ENCODE measurements at places on chromosomes 1 and 21.

GRCh38 chr1:152036267-152037216, at the start of gene S100A11:
S100A11 (minus strand) TSS chr1:152037004; CDS start chr1:152036915, 89 bp downstream.
- DNase-seq = no peak

DNA sequence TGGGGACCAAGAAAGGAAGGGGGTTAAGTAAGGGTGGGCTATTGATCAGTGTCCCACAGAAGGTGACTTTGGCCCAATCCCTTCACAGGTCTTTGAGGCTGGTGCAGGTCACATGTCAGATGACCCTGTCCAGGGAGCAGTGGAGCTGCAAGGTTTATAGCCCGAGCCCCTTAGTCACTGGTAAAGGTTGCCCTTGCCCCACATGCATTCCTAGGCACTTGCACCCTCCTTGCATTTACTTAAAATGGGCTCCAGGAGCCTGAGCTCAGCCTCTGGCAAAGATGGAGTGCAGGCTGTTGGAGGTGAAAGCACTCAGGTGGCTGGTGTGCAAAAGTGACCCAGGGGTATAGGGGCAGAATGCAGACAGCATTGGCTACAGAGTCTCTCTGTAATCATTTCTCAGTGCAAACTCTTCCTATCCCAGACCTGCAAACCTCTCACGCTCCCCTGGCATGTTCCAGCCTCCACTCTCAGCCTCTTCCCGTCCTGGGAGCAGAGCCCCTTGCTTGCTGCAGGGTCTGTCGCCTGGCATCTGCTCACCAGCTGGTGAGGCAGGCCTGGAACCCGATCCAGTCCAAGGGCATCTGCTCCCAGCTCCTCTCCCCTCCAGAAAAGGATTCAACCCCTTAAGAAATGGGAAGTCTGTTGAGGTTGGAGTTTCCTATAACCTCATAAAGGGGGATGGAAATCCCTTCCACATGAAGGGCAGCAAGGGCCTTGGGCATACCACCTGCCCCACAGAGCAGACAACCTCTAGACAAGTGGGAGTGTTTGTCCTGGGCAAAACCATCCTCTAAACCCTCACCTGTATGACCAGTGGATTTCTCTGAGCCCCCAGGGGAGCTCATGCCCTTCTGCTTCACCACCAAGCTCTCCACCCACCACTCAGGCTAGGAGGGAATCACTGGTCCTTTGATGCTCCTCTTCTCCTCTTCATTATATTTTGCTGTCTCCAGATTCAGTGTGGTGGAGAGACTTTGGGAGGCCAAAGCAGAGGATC, 23.1 kb upstream of the PTPRF start:
- DNase-seq = no peak

- no peak for DNase-seq
Measured at GRCh38 chr1:245898581-245898980, 608.5 kb downstream of the SMYD3 start.

- no peak for DNase-seq
Measured at GRCh38 chr1:247281001-247281574, 25.2 kb downstream of the VN1R5 start.

DNA sequence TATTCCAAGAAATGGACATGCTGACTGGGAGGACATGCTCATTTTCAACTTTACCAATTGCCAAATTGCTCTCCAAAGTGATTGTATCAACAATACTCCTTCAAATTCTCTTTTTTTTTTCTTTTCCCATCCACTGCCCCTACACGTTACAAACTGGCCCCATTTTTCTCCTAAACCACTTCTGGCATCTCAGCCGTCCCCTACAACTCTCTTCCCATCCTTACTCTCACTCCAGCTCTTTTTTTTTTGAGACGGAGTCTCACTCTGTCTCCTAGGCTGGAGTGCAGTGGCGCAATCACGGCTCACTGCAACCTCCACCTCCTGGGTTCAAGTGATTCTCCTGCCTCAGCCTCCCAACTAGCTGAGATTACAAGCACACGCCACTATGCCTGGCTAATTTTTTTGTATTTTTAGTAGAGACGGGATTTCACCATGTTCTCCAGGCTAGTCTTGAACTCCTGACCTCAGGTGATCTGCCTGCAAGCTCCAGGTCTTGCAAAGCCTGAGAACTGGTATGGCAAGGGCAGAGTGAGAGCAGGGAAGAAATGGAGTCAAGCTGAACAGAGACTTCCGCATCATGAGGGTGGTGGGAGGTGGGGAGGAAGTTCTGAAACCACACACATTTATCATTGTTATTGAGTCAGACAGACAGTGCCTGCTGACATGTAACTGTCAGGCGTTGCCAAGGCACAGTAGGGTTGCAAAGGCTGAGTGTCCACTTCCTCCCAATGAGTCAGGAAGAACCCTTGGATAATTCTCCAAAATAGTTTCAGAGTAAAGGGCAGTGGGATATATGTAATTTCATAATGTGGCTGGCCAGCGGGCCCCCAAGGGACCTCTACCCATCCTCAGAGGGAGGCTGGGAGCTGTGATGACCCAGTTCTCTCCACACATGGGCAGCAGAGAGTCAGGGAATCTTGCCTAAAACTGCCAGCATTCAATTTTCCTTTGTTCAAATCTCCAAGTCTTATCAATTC, 17.4 kb downstream of the CELA3A start:
- peak; percentile 20 for DNase-seq

All from stimulated activated CD8-positive, alpha-beta memory T cell treated with anti-CD3 and anti-CD28 coated beads, Interleukin-4, amount 100 ng/mL, for 4 hours (primary cell).